GM23248 (cell line): ENCODE measurements at places on chromosomes 5 and 9. TPM values are rescaled to one million over a fixed set of nuclear protein-coding genes. Genes with fewer than 3 reads are reported as not detected.

DNA sequence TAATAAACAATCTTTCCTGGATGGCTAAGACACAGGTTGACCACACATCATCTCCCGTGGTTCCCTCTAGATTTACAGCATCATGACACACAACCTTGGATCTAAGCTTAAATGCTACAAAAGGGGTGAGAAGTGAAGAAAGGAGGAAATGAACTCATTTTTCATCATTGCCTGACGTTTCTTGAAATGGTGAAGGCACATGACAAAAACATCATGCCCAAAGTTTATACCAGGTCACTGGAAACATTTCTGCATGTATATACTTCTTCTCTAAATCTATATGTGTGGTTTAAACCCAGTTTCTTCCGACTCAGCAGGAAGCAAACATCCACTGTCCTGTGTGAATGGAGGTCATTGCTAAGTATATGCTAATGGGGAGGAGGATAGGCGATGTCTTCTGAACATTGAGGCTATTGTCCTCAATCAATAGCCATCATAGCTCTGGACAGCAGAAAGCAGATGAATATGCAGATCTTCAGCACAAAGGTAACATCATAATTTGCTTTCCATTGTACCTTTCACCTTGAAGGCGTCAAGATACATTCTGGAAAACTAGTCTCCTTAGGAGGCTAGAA, 137.4 kb downstream of the MED27 start:
- peak; percentile 13 for DNase-seq

DNA sequence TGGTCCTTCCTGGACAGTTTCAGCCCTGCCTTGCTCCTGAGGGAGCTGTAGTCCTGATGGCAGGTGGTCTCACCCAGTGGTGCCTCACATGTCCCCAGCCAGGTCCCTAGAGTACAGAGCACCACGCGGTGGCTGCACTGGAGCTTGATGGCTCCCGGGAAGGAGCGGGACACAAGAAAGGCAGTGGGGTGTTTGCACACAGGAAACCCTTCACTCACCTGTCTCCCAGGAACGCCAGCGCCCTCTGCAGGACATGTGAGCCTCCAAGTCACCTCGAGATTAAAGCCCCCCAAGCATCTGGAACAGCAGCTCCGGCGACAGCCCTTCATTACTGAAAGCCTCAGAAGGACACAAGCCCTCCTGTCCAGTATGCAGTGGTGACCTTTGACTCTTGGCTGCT, 19.9 kb upstream of the TMEM250 start:
- peak; percentile 30 for DNase-seq

- no peak for DNase-seq
Observed at GRCh38 chr5:95826949-95827891, 4.7 kb upstream of the GLRX start.

DNA sequence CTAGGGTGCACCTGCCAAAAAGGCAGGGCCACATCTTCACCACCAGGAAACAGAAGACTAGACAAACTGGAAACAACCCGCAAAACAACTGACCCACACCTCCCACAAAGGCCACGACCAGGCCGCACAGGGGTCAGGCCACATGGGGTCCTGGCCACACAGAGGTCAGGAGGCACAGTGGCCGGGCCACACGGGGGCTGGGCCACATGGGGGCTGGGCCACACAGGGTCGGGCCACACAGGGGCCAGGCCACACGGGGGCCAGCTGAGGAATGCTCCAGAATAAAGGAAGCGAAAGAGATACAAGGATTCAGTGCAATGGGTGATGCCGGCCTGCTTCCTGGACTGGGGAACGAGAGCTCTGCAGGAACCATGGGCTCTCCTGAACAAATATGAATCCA, 91.6 kb downstream of the OLFM1 start:
- DNase-seq: no peak

GRCh38 chr9:128244837-128245231, 31.0 kb downstream of the GOLGA2 start:
- peak; percentile 95 for DNase-seq

- peak; percentile 82 for DNase-seq
Observed at GRCh38 chr5:142894749-142895148, 124.6 kb downstream of the ARHGAP26 start.

- DNase-seq: no peak
Observed at GRCh38 chr5:121919046-121919445, 42.7 kb upstream of the SRFBP1 start.

DNA sequence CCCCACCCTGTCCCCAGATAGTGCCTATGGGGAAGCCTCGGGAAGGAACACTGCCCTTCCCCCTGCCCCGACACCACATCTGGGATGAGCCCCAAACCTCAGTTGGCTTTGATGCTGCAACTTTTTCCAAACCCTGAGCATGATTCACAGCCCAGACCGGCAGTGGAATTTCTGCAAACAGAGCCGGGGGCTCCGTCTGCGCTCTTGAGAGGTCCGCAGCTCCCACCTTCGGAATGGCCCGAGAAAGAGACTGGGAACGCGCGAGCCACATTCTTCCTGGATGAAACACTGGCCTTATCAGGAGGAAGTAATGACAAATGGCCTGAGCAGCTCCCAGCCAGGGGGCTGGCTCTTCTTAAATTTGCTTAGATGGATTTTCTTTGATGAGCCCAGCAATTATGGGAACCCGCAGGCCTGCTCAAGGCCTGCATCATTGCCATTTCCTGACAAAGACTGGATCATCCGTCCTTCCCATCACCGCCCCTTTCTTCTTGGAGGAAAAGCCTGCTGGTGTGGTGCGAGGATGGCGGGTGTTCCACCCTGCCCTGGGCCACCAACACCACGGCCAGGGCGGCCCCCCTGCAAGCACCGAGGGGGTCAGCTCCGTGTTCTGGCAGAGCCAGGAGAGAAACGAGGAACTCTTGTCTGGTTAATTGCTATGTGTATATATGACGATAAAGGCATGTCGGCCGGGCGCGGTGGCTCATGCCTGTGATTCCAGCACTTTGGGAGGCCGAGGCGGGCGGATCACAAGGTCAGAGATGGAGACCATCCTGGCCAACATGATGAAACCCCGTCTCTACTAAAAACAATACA, 38.8 kb upstream of the COL5A1 start:
- peak; percentile 99 for DNase-seq

DNA sequence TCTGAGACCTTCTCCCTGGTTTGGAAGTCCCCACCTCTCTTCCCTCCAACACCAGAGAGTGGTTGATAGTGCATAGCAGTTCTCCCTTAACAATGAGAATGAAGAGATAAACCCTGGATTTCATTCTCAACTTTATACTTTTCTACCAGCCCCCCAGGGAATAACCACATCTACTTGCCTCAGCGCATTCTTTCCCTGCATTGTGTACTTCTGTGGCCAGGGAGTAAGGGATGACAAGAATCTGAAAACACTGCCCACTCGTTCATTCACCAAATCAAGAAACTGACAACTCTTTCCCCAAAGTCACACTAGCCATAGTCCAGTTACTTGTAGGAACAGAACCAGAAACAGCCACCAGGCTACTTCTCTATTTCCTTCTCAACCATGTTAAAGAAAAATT, 46.0 kb upstream of the SPIN1 start:
- DNase-seq: peak; percentile 21

DNA sequence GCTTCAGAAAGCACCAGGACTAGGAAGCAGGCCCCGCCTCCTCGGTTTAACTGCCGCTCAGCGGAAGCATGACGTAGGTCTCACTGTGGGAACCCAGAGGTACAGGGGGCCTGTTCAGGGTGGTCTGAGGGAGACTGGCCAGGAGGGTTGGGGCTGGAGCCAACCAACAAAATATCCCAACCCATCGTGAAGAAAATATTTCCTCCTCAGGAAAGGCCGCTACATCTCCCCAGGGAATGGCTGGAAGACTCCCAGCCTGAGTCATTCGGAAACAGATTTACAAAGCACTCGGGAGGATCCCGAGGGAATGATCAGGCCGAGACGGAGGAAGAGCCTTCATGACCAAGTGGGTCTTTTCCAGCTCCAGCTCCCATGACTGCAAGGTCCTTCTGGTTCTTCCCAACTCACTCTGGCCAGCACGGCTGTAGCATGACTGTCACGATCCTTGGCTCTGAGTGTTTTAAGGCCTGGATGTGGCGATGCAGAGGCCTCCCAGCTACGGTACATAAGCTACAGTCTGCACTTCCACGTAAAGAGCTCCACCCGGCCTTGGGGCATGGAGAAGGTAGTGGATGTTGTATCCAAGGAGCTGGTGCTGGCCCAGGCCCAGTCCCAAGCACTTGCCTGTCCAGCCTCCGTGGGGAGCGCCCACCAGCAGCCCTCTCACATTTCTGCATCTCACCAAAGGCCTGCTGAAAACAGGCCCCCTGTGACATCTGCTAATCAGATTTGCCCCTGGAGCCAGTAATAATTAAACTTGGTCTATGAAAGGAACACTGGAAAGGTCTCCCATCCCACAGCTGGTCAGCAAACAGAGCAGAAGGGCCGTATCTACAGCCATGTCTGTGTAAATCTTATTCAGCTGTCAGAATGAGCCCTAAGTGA, 100.6 kb downstream of the LHFPL2 start:
- peak; percentile 97 for DNase-seq

- no peak for DNase-seq
Observed at GRCh38 chr9:93875330-93875729, 79.8 kb downstream of the BARX1 start.

GRCh38 chr9:98500337-98500919, 208.3 kb downstream of the GABBR2 start:
- no peak for DNase-seq

- DNase-seq: no peak
Observed at GRCh38 chr9:94042516-94043360, 41.5 kb upstream of the PTPDC1 start.

DNA sequence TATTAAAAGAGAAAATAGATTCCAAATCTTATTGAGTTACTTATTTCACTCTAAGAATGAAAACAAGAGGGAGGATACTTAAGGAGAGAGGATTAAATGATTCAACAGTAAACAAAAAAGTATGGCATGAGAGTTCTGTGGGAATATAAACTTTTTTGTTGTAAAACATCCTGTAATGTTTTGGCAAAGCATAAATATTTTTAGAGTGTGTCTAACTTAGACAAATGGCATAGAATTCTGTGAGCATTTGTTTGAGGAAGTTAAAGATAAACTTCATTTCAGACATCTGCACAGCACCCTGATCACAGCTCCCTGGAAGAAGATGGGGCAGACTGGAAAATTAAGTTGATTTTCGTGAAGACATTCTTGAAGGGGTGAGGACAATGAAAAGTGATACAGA, 246.8 kb upstream of the HAPLN1 start:
- no peak for DNase-seq

DNA sequence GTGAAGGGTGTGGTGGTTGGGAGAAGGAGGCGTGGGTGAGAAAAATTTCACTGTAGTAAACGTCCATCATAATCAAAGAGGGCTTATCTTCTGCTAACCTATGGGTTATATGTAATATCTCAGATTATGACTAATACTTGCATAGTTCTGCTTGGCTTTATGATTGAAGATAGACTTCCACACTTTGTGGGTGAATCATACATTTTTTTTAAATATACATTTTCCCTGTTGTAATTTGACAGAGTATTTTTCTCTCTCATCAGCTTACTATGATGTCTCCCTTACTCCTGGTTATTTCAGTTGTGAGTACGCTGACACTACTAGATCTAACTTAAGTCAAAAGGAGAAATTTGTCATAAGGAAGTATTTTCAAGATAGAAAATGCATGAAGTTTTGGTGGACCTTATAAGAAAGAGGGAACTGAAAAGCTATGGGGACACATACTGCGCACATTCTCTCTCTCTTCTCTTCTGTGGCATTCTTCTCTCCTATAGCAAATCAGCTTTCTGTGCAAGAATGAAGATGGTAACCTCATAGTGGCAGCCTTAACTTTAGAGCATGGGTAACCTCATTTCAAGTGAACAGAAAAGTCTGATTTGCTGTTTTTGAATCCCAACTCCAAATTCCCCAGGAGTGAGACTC, 4.9 kb upstream of the JAK2 start:
- peak; percentile 20 for DNase-seq

DNA sequence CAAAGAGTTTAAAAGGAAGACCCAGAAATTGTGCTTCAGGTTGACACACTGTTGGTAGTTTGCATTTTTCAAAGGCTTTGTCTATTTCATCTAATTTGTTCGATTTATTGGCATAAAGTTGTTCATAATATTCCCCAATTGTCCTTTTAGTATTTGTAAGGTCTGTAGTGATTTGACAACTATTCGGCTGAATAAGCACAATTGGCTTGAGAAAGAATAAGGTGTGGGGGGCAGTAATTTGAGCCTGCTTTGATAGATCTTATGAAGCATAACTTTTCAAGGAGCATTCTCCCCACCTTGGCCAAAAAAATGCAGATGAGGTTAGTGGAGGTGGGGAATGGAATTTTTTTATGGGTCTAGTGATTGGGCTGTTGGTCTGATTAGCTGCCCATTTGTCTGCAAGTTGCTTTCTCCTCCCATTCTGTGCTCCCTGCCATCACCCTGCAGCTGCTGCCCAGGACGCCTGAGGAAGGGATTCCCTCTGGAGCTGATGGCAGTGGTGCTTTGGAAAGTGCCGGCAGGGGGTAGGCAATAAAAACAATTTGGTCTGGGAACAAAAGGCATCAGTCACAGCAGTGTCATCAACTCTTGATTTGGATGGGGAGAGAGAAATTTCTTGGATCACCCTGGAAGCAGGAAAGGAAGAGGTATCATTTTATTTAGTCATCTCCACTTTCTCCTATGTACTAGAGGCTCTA, 26.6 kb downstream of the WNT8A start:
- DNase-seq: no peak

- DNase-seq: peak; percentile 58
Observed at GRCh38 chr5:141478321-141478945, 2.7 kb downstream of the PCDHGC3 start.

The ECM2 gene
- polyA plus RNA-seq: 2.4 and 2.8 TPM in 2 replicates

The ANKRD33B gene
- polyA plus RNA-seq: 0.57 and 0.71 TPM in 2 replicates

The ZNF366 gene
- not detected in 2 replicates for polyA plus RNA-seq

The CDC20B gene
- polyA plus RNA-seq: 0.20 TPM in 1 of 2 replicates, not detected in the other

The CERCAM gene
- polyA plus RNA-seq: 596 and 633 TPM in 2 replicates

The EIF4E1B gene
- not detected in 2 replicates for polyA plus RNA-seq

The ABLIM3 gene
- polyA plus RNA-seq: 11.4 and 11.7 TPM in 2 replicates

The PRLR gene
- polyA plus RNA-seq: 0.80 and 0.94 TPM in 2 replicates

The SETX gene
- 14.3 and 15.6 TPM in 2 replicates for polyA plus RNA-seq

The GLRX gene
- 316 and 320 TPM in 2 replicates for polyA plus RNA-seq

The PPIC gene
- 244 and 247 TPM in 2 replicates for polyA plus RNA-seq
